ENCODE measurements at places on chromosomes 11 and 22.
A peak's percentile ranks its signal among the peaks of the same experiment; 100 is the strongest.

GRCh38 chr11:19868281-19868821 is 155.7 kb downstream of the NAV2 start:
- H3K4me1 ChIP-seq: no peaks in the 10 kb centered on the region
- H3K4me3 ChIP-seq: no peak overlapping the region
- H3K27ac ChIP-seq: no peak overlapping the region
- no peaks in the 10 kb centered on the region for H3K27me3 ChIP-seq

DNA sequence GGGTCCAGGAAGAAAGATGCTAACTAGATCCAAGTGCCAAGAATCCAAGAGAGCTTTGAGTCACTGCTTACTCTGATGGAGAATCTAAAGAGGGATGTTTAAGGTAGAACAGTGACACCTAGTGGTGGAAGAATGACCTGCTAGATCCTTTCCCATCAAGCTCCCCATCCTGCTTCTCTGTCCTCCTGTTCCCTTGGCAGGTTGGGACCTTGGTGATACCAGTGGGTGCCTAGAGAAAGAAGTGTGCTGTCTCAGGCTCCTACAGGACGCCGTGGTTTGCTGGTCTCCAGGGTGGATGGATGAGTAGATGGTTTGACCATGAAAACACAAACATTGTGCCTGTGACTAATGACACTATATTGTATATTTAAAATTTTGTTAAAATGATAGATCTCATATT is 383.7 kb downstream of the TMEM135 start:
- H3K27me3 ChIP-seq: no peaks in the 10 kb centered on the region
- no peaks in the 10 kb centered on the region for H3K4me1 ChIP-seq
- no peak overlapping the region for H3K4me3 ChIP-seq
- H3K27ac ChIP-seq: no peak overlapping the region
- no peak for DNase-seq

DNA sequence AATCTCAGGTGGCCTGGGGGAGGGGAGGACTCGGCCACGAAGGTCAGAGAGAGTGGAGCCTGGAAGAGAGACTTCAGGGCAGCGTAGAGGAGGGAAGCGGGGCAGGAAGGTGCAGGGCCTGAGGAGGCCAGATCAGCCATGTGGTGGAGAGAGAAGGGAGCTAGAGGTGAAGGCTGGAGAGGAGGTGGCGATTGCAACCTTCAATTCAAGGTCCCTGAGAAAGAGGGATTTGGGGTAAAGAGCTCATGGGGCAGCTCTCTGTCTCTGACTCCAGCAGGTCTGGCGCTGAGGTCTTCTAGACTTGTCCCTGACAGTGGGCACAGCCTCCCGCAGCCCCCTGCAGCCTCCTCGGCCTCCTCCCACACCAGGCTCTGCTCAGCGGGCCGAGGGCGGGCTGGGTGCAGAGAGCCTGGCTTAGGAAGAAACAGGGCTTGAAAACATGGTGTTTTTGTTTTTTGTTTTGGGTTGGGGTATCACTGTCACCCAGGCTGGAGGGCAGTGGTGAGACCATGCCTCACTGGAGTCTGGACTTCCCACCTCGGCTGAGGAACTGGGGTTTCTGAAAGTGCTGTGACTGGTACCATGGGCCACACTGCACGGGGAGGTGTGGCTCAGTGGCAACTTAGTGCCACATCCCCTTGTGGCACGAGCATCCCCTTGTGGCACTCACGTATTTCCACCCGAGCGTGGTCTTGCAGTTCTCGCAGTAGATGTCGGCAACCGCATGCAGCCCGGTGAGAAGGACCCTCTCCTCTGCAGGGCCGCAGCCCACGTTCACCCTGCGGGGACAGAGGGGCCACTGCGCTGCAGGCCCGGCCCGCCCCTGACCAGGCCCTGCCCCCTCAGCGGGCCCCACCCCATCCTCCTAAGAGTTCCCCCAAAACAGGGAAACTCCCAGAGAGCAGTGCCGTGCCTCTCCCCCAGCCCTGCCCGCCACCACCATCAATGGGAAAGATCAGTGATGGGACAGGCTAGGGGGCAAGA is 32.6 kb downstream of the YPEL1 start:
- no peak overlapping the region for H3K4me3 ChIP-seq
- peak overlapping the region; percentile 42 for H3K27ac ChIP-seq
- no peaks in the 10 kb centered on the region for H3K4me1 ChIP-seq
- H3K27me3 ChIP-seq: no peaks in the 10 kb centered on the region
- DNase-seq: no peak
- H3K36me3 ChIP-seq: no peaks in the 10 kb centered on the region

GRCh38 chr22:47602732-47603131 is 840.3 kb downstream of the TBC1D22A start:
- no peak for DNase-seq
- no peaks in the 10 kb centered on the region for H3K36me3 ChIP-seq
- H3K4me1 ChIP-seq: no peaks in the 10 kb centered on the region
- H3K27ac ChIP-seq: no peak overlapping the region

DNA sequence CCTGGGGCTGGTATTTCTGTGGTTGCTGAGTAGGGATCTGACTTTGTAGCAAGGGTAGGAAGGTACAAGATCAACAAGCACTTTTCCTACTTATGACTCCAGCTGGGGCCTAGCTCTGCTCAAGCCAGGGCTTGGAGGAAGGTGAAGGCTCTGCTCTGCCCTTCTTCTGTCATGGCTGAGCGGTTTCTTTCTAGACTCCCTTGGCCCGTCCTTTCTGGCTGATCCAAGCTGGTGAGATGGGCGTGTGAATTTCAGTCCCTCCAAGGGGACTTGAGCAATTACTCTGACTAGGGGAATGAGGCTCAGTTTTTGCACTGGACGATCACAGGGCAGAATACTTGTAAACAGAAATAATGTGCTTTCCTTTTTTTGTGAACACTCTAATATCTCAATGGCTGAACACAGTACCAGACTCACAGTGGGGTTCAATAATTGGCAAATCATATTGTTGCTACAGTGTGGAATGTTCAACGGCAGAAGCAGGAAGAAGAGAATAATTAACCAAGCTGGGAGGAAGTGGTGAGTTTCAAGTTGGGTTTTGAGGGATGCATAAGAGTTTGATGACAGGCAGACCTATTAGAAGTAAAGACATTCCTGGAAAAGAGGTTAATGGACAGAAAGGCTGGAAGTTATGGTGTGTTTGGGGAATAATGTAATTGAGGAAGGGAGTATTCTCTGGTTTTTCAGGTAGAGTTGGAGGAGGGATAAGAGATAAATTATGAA is 507.6 kb downstream of the MIAT start:
- DNase-seq: no peak
- no peaks in the 10 kb centered on the region for H3K4me1 ChIP-seq
- no peak overlapping the region for H3K4me3 ChIP-seq

DNA sequence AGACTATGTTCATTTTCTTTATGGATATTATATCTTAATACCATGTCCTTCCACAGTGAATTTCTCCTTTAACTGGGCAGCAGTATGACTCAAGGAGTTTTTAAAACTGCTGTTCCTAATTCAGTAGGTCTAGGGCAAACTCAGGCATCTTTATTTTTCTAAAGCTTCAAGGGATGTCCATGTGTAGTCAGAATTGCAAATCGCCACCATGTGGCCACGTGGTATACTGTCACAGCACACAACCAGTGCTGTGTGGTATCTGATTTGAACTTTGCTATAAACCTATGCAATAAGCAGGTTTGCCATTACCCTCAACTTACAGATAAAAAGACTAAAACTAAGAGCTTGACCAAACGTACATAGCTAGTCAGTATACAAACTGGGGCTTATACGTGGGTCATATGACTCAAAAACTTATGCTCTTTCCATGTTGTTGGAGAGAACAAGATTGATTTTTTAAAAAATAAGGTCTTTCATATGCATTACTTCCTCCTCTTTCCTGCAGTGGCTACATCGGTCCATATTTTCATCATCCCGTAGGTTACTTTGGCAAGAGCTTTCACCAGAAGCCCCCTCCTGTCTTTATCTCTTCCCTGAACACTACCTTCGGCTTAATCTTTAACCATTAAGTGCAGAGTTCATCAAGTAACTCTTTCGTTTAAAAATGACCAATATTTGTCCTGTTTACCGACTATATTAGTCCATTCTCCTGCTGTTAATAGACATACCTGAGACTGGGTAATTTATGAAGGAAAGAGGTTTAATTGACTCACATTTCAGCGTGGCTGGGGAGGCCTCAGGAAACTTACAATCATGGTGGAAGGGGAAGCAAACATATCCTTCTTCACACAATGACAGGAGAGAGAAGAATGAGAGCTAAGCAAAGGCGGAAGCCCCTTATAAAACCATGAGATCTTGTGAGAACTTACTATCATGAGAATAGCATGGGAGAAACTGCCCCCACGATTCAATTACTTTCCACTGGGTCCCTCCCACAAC is 8.0 kb upstream of the HTATIP2 start:
- no peak overlapping the region for H3K27ac ChIP-seq
- H3K4me3 ChIP-seq: no peak overlapping the region
- no peaks in the 10 kb centered on the region for H3K36me3 ChIP-seq
- H3K4me1 ChIP-seq: peaks cover 10% of the 10 kb centered on the region

GRCh38 chr11:87351676-87352075 is 313.9 kb downstream of the TMEM135 start:
- no peaks in the 10 kb centered on the region for H3K36me3 ChIP-seq
- peaks cover 8% of the 10 kb centered on the region for H3K4me1 ChIP-seq
- peaks cover 5% of the 10 kb centered on the region for H3K27me3 ChIP-seq
- no peak for DNase-seq
- H3K27ac ChIP-seq: no peak overlapping the region
- no peak overlapping the region for H3K4me3 ChIP-seq

- no peak overlapping the region for H3K27ac ChIP-seq
- no peaks in the 10 kb centered on the region for H3K4me1 ChIP-seq
- H3K4me3 ChIP-seq: no peak overlapping the region
These were observed 7.0 kb downstream of the OR51B5 start for GRCh38 chr11:5336331-5336730.

DNA sequence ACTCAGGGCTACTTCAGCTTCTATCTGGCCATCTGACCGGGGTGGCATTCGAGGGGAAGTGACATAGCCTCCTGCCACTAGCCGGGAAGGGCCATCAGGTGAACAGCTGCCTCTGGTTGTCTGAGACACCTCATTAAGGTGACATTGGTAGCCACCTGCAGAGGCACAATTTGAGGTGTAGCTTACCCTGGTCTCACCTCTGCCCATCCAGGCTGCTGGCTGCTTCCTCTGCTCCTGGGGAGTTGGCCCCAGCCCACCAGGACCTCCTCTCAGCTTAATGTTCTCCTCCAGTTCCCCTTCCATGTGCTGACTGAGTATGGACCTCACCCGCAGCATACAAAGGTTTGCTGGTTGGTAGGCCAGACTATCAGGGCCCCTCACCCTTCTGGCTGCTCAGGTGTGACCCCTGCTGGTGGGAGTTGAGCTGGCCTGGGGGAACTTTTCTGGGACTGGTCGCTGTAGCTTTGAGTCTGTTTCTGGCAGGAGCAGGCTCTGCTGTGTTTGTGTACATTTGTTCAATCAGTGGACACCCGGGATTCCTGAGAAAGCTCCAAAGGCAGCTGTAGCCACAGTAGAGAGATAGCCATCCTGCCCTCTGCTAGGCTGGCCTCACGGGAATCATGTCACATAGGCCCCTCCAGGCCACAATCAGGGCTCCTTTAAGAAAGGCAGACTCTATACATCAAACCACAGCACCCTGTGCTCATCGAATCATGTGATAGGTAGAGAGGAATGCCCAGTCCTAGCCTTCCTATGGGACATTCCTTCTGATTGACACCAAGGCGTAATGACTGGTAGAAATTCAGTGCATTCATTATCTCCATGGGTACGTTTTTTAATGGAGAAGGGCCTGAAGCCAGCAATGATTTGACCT is 295.1 kb upstream of the PLET1 start:
- H3K4me3 ChIP-seq: no peak overlapping the region
- peaks cover 4% of the 10 kb centered on the region for H3K4me1 ChIP-seq
- H3K27ac ChIP-seq: no peak overlapping the region
- H3K27me3 ChIP-seq: peaks cover 1% of the 10 kb centered on the region
- peak; percentile 82 for DNase-seq

DNA sequence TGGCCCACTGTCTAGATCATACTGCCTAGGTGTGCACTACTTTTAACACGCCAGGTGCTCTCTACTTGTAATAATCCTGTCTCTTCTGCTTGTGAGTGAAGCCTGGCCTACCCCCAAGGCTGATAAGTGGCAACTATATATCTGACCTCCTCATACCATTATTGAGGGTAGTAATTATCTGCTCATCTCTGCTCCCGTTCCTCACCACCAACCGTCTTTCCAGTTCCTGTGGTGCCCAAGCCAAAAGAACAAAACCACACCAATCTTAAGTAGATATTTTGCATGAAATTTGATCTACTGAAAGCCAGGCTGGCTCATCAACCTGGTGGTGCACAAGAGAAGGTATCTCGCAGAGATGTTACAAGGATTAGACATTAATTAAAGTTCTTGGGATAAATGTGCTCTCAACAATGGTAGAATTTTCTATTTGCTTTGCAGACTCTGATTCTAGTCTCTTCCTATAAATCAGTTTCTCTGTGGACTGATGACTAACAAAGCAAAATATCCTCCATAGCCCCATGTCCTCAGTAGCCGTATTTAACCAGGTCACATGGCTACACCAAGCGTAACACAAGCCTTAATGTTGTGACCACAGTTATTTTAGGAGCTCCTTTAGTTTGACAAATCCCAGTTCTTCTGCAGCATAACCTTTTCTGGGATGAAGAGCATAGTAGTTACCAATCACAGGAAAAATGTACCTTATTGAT is 267.2 kb downstream of the NTM start:
- H3K4me1 ChIP-seq: no peaks in the 10 kb centered on the region
- H3K27ac ChIP-seq: no peak overlapping the region
- no peaks in the 10 kb centered on the region for H3K36me3 ChIP-seq
- no peak for DNase-seq
- H3K4me3 ChIP-seq: no peak overlapping the region

- peak; percentile 79 for DNase-seq
- H3K27ac ChIP-seq: peak overlapping the region; percentile 98
- H3K27me3 ChIP-seq: no peaks in the 10 kb centered on the region
- H3K4me1 ChIP-seq: peaks cover 61% of the 10 kb centered on the region
These were observed 11.6 kb downstream of the IL2RB start for GRCh38 chr22:37137903-37138665.

- peaks cover 26% of the 10 kb centered on the region for H3K4me1 ChIP-seq
- peak overlapping the region; percentile 2 for H3K4me3 ChIP-seq
- no peaks in the 10 kb centered on the region for H3K36me3 ChIP-seq
- peaks cover 2% of the 10 kb centered on the region for H3K27me3 ChIP-seq
These were observed 12.4 kb upstream of the DSCAML1 start for GRCh38 chr11:117809236-117810055.
